ENCODE measurements at places on chromosomes 6 and 20.

- DNase-seq: no peak
Observed at GRCh38 chr6:157514659-157515496, 133.9 kb downstream of the ZDHHC14 start.

- DNase-seq: no peak
Observed at GRCh38 chr6:122832459-122832858, 43.4 kb downstream of the SMPDL3A start.

DNA sequence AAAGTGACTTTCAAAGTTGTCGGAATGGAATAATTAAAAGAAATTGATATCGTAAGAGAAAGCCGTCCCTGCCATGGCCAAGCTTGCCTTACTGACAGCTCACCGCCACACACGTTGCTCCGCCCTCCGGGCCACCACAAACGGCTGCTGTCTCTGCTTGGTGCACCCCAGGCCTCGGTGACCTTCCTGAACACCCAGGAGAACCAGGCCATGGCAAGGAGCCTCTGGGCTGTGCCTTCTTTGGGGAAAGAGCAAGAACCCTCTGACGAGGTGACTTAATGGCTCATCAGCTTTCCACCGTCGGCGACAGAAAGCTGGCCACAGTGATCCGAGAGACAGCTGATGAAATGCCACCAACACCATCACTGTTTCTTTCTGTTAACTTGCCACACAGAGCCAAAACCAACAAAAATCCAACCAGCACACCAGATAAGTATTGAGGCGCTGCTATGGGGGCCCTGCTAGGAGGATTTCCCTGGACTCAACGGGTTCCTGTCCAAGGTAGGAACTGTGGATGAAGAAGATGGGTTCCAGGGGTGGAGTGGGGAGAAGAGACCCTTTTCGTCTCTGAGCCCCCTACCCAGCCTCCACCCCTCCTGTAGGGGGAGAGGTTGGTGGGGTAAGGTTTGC is 61.4 kb downstream of the NPEPL1 start:
- no peak for DNase-seq

DNA sequence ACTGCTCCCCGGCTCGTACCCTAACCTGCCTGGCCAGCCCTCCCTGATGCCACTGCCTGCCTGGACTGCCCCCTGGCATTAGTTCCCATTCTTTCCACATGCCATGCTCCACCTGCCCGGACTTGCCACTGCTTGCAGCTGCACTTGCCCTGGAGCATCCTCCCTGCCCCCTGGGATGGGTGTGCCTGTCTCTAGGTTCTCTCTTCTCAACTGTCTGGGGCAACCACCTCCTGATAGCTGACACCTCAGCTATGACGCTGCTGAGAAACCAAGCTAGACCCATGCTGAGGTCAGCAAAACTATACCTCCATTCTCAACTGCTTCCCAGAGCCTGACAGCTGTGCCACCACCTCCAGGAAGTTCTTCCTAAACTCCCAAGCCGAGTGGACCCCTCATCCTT is 72.1 kb downstream of the PERP start:
- DNase-seq: no peak

DNA sequence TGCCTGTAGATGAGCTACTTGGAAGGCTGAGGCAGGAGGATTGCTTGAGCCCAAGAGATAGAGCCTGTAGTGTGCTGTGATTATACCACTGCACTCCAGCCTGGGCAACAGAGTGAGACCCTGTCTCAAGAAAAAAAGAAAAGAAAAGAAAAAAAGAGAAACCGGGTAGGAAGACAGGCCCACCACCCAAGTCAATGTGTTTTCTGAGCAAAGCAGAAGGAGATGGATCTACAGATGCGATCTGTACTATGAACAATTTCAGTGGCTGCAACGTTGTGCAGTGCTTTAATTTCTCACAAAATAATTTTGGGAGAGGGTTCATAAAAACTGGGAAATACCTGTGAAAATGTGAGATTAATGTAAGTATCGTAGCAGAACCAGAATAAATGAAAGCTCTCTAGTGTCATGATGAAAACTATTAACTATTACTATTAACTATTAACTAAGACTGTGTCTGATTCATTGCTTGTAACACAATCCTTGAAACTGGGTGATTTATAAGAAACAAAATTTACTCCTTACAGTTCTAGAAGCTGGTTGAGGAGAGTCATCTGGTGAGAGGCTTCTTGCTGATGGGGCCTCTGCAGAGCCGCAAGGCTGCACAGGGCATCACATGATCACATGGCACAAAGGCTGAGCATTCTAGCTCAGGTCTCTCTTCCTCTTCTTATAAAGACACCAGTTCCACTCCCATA is 233.1 kb upstream of the ZNF217 start:
- no peak for DNase-seq

DNA sequence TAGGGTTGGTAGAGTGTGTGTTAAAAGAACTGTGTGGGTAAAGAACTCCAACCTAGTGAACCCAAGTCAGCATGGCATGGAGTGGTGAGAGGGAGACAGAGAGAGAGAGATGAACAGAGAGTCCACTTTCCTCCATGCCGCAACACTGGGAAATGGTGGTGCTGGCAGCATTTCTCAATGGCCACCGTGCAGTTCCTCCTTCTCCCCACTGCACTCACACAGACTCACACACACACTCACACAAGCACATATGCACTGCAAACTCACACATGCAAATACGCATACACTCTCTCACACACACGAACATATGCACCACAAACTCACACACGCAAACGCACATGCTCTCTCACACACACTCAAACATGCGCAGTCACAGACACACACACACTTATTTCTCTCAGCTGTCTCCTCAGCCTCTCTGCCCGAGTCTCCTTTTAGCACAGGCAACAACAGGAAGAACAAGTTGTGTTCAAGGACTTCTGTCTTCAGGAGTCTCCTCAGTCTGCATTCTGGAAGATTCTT is 66.5 kb upstream of the LY86 start:
- DNase-seq: no peak

- DNase-seq: no peak
Observed at GRCh38 chr20:10935658-10936402, 262.0 kb upstream of the JAG1 start.

DNA sequence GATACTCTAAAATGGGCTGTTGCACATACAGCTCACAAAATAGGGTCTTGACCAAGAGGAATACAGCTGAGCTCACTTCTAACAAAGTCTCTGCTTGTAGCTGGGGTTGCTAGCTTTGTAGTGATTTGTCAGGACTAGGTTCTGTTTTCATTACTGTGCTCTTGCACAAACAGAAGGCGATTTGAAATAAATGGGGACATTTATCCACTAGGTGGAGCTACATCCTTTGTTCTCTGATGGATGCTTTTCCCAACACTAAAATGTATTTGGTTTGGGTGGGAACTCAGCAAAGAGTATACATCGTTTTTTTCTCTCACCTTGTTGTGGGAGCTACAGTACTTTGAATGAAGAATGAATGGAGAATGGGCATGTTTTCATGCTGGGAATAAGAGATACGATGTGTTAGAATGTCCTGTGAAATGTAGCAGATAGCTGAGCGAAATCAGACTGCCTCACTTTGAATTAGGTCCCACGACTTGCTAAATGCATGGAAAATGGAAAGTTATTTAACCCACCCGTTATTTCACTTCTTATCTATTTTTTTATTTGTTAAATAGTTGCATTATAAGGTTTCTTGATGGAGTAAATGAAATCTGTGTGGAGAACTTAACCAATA is 494.7 kb upstream of the MAP3K7 start:
- peak; percentile 22 for DNase-seq

Measured in DMS 273 treated with DMSO at 0.1 percent for 48 hours (cell line).